ENCODE measurements at places on chromosomes 16 and 17.

GRCh38 chr17:42067371-42068091 lies 17.1 kb upstream of the C17orf113 start:
- H3K4me3 ChIP-seq, result no peak overlapping the region
- no peaks in the 10 kb centered on the region for H3K36me3 ChIP-seq
- DNase-seq, result peak; percentile 66
- peaks cover 8% of the 10 kb centered on the region for H3K27me3 ChIP-seq
- peaks cover 28% of the 10 kb centered on the region for H3K4me1 ChIP-seq

GRCh38 chr17:31674305-31674704 lies 184.7 kb downstream of the COPRS start:
- H3K27ac ChIP-seq, result no peak overlapping the region
- no peak for DNase-seq
- no peak overlapping the region for H3K4me3 ChIP-seq
- H3K27me3 ChIP-seq, result peaks cover 21% of the 10 kb centered on the region
- no peaks in the 10 kb centered on the region for H3K4me1 ChIP-seq
- H3K36me3 ChIP-seq, result no peaks in the 10 kb centered on the region

- H3K36me3 ChIP-seq, result no peaks in the 10 kb centered on the region
- H3K4me3 ChIP-seq, result peak overlapping the region; percentile 72
- H3K4me1 ChIP-seq, result peaks cover 25% of the 10 kb centered on the region
- H3K27me3 ChIP-seq, result no peaks in the 10 kb centered on the region
Measured at GRCh38 chr17:7029659-7030058, 6.2 kb upstream of the SLC16A13 start.

DNA sequence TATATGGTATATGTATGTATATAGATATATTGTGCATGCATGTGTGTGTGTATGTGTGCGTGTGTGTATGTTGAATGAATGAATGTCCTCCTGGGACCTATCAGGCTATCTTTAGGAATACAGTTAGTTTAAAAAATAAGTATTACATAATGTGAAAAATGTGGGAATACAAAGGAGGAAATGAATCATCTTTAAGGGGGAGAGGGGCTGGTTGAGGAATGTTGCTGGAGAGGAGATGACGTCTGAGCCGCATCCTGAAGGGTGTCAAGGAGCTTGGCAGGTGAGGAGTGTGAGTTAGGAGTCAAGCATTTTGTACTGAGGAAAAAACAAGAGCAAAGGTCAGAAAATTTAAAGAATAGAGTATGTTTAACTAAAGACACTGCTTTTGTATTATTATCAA lies 62.4 kb upstream of the NLK start:
- H3K27ac ChIP-seq, result no peak overlapping the region
- H3K4me1 ChIP-seq, result peaks cover 14% of the 10 kb centered on the region
- no peaks in the 10 kb centered on the region for H3K36me3 ChIP-seq
- H3K4me3 ChIP-seq, result no peak overlapping the region
- H3K27me3 ChIP-seq, result peaks cover 4% of the 10 kb centered on the region

- H3K36me3 ChIP-seq, result peaks cover 23% of the 10 kb centered on the region
- H3K27ac ChIP-seq, result no peak overlapping the region
- H3K4me1 ChIP-seq, result peaks cover 76% of the 10 kb centered on the region
Measured at GRCh38 chr16:89410794-89411309, 79.5 kb downstream of the ANKRD11 start.
